Stimulated activated CD4-positive, alpha-beta T cell treated with anti-CD3 and anti-CD28 coated beads, Interleukin-1b, Interleukin-23, amount 100 ng/mL, for 1 hour (primary cell): ENCODE measurements at places on chromosomes 7 and 10.

DNA sequence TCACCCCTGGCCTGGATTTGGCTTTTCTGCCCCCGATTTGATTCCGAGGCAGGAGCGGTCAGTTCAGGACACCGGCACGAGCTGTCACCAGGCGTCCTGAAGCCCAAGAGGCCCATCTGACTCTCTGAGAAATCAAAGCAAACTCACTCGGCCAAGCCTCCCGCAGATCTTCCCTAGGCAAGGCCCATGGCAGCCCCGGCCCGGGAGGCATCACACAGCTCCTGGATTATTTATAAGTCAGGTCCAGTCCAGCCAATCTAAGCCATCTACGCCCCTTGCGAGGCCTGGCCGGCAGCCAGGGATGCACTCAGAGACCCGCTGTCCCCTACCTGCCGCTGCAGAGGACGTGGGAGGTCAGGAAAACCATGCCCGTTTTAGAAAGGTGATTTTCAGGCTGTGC is 87.3 kb upstream of the DIP2C start:
- DNase-seq = no peak

DNA sequence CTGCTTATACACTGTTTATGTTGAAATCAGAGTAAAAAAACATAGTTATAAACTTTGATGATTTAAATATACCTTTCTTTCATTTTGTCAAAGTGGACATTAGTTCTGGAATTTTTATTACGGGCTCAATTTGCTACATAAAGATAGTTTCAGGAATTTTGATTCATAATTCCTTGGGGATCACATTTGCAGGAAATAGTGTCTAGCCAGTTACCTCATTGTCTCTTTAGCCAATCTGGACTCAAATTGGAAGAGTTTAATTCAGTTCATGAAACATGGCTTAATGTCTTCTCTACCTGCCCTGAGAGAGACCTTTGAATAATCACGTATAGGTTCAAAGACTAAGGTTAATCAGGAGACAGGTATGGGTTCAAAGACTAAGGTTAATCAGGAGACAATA is 262.6 kb downstream of the HGF start:
- DNase-seq = no peak

GRCh38 chr7:151696721-151697514 is 177.2 kb upstream of the RHEB start:
- no peak for DNase-seq

GRCh38 chr10:86523348-86523747 is 1.8 kb upstream of the WAPL start:
- DNase-seq = no peak

DNA sequence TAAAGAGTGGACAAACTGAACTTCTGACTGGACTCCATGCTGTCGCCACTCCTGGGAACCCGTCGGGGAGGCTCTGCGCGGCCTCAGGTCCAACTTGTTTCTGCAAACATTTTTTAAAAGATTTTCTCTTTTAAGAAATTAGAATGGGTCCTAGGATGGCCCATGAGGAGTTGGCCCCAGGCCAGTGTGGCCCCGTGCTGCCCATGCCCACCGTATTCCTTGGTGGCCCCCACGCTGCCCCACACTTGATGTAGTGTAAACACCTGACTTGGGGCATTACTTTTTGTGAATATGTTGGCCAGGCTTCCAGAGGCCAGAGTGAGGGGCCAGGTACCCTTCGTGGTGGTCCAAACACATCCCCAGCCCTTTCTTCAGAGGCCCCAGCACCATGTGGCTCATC is 19.3 kb downstream of the ZNF316 start:
- no peak for DNase-seq

GRCh38 chr10:47051741-47052238 is 140.6 kb downstream of the PTPN20 start:
- no peak for DNase-seq

GRCh38 chr7:126541406-126541805 is 711.3 kb downstream of the GRM8 start:
- DNase-seq = no peak

- no peak for DNase-seq
These were observed 10.0 kb upstream of the TSPAN14 start for GRCh38 chr10:80444124-80444523.

- no peak for DNase-seq
These were observed 150.9 kb downstream of the PRKAG2 start for GRCh38 chr7:151725844-151726651.

GRCh38 chr7:130400120-130400572 is 19.9 kb downstream of the CPA1 start:
- DNase-seq = no peak

GRCh38 chr10:13938950-13939349 is 352.2 kb downstream of the PRPF18 start:
- DNase-seq = no peak

GRCh38 chr10:23343591-23344240 is 881 bp downstream of the C10orf67 start:
- DNase-seq = no peak

DNA sequence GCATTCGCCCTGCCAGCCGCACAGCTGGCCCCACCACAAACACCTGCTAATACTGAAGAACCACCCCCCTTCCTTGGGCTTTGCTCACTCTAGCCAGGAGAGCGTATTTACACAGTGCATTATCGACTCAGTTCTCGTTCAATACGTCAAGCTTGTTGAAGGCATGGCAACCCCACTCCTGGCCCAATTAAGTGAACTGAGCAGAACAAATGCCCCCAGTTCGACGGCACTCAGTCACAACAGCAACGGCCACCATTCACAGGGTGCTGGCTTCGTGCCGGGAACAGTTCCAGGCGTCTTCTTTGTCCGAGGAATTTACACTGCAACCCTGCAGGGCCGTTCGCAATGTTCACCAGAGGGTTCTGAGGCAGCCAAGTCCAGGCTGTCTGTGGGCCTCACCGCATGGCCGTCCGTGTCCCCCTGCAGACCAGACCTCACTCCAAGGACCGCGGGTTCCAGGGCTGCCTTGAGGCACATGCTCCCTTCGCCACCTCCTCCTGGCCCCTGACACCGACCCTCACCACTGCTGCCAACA is 175.3 kb downstream of the DIP2C start:
- DNase-seq = no peak

- no peak for DNase-seq
These were observed 26.7 kb upstream of the USP6NL start for GRCh38 chr10:11638055-11638698.

GRCh38 chr7:102934239-102934638 is 21.4 kb downstream of the LRRC17 start:
- no peak for DNase-seq

DNA sequence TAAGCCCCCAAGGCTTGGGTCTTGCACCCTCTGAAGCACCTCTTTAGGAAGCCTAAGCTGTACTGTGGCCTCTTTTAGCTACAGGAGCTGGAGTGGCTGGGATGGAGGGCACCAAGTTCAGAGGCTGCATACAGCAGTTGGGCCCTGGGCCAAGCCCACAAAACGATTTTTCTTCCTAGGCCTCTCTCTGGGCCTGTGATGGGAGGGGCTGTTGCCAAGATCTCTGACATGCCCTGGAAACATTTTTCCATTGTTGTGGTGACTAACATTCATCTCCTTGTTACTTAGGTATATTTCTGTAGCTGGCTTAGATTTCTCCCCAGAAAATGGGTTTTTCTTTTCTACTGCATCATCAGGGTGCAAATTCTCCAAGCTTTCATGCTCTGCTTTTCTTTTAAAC is 375.7 kb upstream of the NPSR1 start:
- DNase-seq = no peak
